Activated T-cell treated with anti-CD3 and anti-CD28 coated beads, Interleukin-2, amount 50 U/mL, for 72 hours (primary cell): ENCODE measurements at places on chromosomes 11 and 22.

GRCh38 chr22:39220890-39221850 lies 23.6 kb downstream of the PDGFB start:
- DNase-seq, result no peak

DNA sequence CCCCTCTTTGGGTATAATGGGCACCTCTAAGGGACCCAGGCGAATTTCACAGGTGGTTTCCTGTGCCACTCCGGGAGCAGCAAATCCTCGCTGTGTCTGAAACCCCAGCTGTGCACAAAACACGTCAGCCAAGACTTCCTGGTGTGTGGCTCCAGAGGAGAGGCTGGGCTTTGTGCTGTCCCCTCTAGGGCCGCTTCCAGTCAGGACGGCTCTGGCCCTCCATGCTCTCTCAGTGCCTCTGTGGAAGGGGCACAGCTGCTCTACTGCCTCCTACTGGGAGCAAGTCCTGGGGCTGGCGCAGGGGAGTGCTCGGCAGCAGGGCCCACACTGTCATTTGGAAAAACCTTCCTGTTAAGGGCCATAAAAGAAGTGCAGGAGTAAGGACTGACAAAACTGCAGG lies 23.7 kb upstream of the ARFGAP3 start:
- no peak for DNase-seq

DNA sequence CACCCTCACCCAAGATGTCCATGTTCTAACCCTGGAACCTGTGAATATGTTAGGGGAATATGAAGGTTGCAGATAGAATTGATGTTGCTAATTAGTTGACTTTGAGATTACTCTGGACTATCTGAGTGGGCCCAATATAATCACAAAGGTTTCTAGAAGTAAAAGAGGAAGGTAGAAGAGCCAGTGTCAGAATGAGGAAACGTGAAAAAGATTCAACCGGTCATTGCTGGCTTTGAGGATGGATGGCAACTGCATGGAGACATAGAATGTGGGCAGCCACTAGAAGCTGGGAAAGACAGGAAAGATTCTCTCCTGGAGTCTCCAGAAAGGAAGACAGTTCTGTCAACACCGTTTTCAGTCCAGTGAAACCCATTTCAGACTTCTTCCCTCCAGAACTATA lies 86.6 kb downstream of the CLPB start:
- no peak for DNase-seq

- DNase-seq, result no peak
Measured at GRCh38 chr11:108685419-108686130, 20.7 kb downstream of the DDX10 start.

GRCh38 chr11:77669848-77670511 lies 32.4 kb upstream of the CLNS1A start:
- no peak for DNase-seq

- no peak for DNase-seq
Measured at GRCh38 chr11:14322510-14322909, 36.5 kb downstream of the RRAS2 start.
